ENCODE measurements at places on chromosomes 7 and 10.

DNA sequence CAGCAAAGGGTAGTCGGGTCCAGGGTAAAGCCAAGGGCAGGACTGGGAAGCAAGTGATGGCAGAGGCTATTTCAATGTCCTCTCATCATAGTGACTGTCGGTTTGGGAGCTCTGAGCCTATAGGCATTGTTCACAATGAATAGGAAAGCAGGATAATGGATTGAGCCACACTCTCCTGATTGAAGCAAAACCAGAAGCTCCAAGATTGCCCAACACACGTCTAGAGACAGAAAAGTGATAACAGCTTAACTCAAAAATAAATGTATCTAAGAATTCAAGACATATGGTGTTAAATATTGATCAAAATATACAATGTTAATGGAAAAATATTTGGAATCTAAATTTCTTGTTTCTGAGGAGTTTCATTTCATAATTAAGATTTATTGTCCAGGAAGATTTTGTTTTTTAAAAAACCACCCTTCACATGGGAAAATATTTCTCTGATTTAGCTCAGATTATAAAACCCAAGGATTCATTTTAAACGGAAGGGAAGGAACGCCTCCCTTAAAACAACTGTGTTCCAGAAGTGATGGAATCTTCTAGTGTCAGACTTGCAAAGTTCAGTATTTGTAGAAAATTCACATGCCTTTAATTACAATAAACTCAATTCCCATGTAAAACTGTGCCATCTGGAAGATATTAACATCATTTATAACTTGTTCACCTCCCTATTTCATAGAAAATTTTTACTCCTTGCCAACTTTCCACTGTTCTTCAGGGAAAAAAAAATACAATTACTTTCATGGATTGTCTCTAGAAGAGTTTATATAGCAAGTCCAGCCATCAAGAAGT, 54.5 kb downstream of the NRP1 start:
- no peak for DNase-seq

GRCh38 chr7:144796919-144797318, 38.9 kb downstream of the TPK1 start:
- DNase-seq = no peak

GRCh38 chr7:108149908-108150307, 19.7 kb upstream of the LAMB4 start:
- no peak for DNase-seq

- DNase-seq = no peak
Observed at GRCh38 chr10:121373411-121373810, 224.8 kb downstream of the FGFR2 start.

DNA sequence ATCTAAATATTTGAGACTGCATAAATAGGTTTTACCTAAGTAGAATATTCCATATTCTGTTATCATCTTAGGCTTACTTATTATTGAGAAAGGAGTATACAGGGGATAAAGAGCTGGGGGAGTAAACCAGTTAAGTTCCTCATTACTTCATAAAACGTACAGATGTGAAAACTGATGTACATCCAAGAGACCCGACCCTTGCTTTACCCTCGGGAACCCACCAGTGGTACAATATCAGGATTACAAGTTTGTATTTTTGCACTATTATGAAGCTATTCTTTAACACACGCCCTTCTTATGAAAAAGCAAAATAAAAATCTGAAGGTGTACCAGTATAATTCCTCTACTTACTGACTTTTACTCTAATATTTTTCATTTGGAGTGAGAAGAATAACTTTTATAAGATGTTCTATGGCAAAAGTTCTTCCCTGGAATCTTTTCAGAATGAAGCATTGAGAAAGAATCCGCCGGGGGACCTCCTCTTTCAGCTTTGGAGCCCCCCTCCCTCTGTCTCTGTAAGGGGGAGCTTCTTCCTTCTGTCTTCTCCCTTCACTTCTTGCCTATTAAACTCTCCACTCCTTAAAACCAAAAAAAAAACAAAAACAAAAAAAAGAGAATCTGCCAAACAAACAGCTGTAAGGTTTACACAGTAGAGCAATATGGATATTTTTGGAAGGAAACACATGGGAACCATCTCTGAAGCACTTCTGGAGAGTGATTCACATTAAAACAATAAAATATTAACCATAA, 550.0 kb downstream of the TNS3 start:
- DNase-seq = no peak

DNA sequence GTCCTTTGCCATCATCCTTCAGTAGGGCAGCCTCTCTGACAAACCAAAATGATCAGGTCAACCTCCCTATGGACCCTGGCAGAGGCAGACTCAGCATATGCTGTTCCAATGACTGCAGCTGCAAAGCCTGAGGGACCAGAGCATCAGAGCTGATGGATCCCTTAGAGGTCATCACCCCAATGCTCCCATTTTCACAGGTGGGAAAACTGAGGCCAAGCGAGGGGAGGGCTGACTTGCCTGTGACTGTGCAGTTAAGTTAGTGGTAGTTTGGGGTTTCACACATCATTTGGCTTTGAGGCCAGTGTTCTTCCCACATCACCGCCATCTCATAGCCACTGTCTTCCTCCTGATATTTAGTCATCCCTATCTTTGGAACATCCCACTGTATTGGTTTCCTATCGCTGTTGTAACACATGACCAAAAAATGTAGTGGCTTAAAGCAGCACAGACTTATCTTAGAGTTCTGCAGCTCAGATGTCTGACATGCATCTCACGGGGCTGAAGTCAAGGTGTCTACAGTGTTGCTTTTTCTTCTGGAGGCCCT, 69.3 kb upstream of the PDZD8 start:
- DNase-seq = no peak

- DNase-seq = peak; percentile 45
Observed at GRCh38 chr7:139034855-139035585, 822 bp downstream of the ZC3HAV1L start.

DNA sequence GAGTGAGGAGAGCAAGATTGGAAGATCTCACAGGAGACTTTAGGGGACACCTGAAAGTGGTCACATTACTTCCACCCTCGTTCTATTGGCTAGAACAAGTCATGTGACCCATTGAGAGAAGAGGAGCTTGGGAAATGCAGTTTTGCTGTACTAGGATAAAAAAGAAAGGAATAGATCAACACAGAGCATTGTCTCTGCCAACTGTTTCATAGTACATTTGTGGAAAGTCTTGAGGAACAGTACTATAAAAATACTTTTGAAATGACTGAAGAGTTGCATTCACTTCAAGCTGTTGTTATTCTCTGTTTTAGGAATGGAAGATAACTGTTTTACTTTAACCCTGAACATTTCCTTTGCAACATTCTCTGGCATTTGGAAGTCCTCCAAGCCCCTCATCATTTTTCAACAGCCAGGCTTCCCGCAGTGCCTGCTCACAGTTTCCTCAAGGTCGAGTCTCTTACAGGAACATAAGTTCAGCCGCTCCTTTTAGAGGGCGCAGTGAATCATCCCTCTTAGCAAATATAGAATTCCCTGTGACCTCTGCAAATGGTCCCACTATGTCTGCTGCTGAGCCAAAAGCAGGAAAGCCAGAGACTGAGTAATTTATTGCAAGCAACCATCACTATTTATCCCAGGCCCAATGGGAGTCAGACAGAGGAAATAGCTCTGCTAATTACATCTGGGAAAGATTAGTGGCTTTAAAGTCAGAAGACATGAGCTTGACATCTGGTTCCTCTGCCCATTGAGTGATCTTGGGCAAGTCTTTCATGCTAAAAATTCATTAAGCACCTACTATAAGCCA, 40.7 kb downstream of the MRPL32 start:
- peak; percentile 93 for DNase-seq

- no peak for DNase-seq
Observed at GRCh38 chr10:73576890-73577591, 14.1 kb downstream of the USP54 start.

- DNase-seq = no peak
Observed at GRCh38 chr7:44995555-44996493, 4.2 kb upstream of the CCM2 start.

GRCh38 chr10:111455776-111456426, 379.1 kb downstream of the ADRA2A start:
- DNase-seq = peak; percentile 24

GRCh38 chr10:131901181-131901829, 497 bp downstream of the PPP2R2D start:
- peak; percentile 79 for DNase-seq

GRCh38 chr10:52649511-52649910, 123.1 kb downstream of the MBL2 start:
- no peak for DNase-seq

GRCh38 chr10:46540412-46541016, 15.9 kb downstream of the GPRIN2 start:
- no peak for DNase-seq

- peak; percentile 37 for DNase-seq
Observed at GRCh38 chr10:124094419-124094785, 1.0 kb upstream of the CHST15 start.

DNA sequence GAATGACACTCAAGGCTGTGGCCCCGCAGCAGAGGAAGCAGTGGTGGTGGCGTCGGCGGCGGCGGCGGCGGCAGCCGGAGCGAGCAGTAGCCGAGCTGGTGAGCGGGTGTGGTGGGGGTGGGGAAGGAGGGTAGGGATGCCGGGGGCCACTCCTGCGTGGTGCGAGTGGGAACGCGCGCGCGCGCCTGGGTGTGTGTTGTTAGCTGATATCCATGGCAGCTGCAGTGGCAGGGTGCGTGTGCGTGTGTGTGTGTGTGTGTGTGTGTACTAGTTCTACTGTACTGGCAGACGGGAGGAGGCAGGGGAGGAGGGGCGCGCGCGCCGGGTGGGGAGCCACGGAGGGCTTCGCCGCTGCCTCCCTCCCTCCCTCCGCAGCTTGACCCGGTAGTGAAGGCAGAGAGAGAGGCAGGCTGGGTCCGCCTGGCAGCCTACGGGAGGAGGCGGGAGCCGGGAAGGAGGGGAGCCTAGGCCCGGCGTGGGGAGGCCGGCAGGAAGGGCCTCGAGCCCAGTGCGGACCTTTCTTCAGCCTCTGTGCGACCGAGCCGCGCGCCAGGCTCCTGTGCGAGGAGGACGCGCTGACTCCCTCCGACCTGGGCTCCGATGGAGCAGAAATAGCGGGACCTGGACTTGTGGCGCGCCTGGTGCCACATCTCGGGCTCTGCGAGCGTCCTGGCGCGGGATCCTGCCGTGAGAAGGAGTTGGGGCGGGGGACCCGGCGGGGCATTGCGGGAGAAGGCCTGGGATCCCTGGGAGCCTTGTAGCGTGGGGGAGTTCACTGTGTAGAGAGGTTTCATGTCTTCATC, at the start of gene MAGI2:
Gene MAGI2, minus strand, starts transcription at position 110 of the 803 bp plus-strand sequence. CDS start 347 bp downstream, outside the sequence.
- DNase-seq = peak; percentile 94

DNA sequence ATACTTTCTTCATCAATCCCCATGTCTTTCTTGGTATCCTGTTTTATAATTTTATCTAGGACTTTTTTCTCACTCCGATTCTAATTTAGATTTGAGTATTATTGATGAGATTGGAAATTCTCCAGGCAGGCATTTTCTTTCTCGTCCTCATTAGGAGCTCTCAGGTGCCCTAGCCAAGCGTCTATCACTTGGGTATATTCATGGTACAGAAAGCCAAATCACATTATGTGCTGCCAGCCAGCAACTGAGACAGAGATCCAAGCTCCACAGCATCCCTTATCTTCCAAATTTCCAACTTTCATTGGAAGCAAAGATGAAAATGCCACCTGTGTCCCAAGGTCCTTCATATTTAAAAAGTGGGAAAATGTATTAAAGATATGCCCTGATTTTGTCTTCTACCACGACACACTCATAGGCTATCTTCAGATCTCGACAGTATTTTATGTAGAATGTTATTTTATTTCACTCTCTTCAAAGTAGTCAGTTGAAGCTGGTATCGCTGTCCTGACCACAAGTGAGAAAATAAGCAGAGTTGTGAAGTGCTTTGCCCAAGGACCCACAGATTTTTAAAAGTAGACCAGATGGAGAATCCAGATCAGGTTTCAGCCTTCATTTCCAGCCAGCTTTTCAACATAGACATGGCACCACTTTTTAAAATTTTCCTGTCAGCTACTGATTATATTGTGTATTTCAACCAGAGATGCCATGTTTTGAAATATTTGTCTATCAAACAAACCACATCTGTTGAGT, 773.4 kb downstream of the CNTNAP2 start:
- DNase-seq = no peak

- no peak for DNase-seq
Observed at GRCh38 chr7:113464096-113464855, 345.9 kb upstream of the SMIM30 start.

DNA sequence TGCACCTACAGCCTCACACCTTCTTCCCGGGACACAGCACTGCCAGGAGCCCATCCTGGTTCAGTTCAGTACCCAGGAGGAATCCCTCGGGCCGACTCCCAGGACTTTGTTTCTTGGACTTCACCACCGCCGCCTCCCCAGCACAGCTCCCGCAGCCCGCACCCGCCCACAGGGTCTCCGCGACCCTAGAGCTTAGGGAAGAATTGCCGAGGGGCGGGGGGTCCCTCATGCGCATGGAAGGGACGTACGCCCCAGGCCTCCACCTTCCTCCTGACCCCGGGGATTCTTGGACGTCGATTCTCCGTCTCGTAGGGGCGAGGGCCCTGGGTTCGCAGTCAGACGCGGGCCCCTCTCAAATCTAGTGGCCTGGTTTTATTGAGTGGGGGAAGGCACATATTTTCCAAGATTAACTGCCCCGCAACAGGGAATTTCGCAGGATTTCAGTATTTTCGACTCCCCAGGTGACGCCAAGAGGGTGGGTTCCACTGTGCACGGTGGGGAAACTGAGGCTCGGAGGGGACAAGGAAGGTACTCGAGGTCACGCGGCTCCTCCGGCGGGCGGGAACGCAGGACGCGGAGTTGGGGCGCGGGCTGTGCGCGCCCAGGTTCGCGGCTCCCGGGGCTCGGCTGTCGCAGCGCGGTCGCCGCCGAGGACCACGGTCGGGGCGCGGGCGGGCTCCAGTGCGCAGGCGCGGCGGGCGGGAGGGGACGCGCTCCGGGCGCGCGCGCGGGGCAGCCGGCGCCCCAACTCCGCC, at the start of gene ADCY1:
Gene ADCY1, plus strand, starts transcription at position 708 of the 755 bp plus-strand sequence. CDS start 176 bp downstream, outside the sequence.
- no peak for DNase-seq

DNA sequence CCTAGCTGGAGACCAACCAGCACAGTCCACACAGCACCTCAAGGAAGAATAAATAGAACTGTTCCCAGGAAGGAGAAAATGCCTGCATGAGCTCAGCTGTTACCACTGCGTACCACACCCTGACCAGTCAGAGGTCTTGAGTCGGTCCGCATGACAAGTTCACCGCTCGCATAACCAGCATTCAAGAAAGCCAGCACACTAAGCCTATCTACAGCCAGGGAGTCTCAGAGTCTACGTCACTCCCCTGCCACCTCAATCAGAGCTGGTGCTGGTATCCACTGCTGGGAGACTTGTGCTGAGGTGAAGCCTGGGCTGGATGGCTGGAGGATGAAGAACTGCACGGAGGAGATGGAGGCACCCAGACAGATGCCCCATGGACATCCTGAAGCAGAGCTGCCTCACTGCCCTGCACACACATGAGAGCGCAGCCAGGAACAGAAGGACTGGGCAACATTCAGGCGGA, 19.6 kb downstream of the AKR1C1 start:
- DNase-seq = no peak

- no peak for DNase-seq
Observed at GRCh38 chr7:158544708-158545107, 42.9 kb downstream of the PTPRN2 start.

DNA sequence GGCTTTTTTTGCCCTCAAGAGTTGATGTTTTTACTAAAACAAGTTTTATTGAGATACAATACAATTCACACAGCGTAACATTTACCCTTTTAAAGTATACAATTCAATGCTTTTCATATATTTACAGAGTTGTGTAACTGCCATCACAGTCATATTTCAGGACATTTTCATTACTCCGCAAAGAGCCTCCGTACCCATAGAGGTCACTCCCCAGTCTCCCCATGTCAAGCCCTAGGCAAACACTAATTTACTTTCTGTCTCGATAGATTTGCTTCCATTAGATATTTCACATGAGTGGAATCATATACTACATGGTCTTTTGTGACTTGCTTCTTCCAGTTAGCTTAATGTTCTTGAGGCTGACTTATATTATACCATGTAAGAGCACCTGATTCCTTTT, 183.8 kb downstream of the PRKCQ start:
- DNase-seq = no peak

GRCh38 chr7:128164061-128164954, 76.8 kb upstream of the LEP start:
- DNase-seq = peak; percentile 46

Measured in adrenal gland (tissue), 19 donors.